ENCODE measurements at places on chromosomes 7 and 10.
A peak's percentile ranks its signal among the peaks of the same experiment; 100 is the strongest.

DNA sequence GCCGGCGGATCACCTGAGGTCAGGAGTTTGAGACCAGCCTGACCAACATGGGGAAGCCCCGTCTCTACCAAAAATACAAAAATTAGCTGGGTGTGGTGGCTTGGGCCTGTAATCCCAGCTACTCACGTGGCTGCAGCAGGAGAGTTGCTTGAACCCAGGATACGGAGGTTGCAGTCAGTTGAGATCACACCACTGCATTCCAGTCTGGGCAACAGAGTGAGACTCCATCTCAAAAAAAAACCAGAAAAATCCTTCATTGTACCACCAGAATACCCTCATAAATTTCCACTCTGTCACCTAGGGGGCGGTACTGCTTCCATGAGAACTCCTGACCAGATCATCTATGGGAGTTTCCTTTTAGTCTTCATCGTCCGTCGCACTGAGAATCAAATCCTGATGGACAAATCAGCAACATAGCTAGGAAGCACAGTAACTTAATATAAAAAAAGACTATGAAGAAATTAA, 225.8 kb upstream of the KLF14 start:
- H3K36me3 ChIP-seq: peaks cover 42% of the 10 kb centered on the region
- peak overlapping the region; percentile 90 for H3K27ac ChIP-seq
- peak overlapping the region; percentile 30 for H3K4me3 ChIP-seq
- DNase-seq: no peak
- H3K4me1 ChIP-seq: peaks cover 21% of the 10 kb centered on the region
- no peaks in the 10 kb centered on the region for H3K27me3 ChIP-seq

- DNase-seq: no peak
- no peak overlapping the region for H3K4me3 ChIP-seq
- H3K27me3 ChIP-seq: peaks cover 4% of the 10 kb centered on the region
Observed at GRCh38 chr7:81594767-81595166, 175.1 kb downstream of the HGF start.

DNA sequence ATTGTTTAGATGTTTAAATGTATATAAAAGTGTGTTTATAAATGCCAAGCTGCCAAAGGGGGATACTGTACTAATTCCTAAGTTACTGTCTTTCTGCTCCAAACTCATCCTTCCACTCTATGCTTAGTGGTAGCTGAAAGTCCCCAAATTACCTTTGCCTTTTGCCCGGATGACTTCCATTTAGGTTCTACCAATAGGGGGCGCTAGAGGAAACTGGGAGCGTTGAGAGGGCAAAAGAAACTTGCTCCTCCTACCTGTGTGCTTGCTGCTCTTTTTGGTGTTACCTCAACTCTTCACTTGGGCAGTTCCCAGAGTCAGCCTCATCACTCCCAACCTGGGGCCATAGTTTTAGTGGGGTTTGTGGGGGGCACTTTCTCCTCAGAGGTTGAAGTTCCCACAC, 5.9 kb upstream of the OR2A25 start:
- H3K27ac ChIP-seq: no peak overlapping the region
- DNase-seq: no peak
- H3K27me3 ChIP-seq: no peaks in the 10 kb centered on the region
- no peaks in the 10 kb centered on the region for H3K36me3 ChIP-seq

- no peaks in the 10 kb centered on the region for H3K36me3 ChIP-seq
- DNase-seq: no peak
- no peaks in the 10 kb centered on the region for H3K27me3 ChIP-seq
- no peak overlapping the region for H3K4me3 ChIP-seq
- peaks cover 5% of the 10 kb centered on the region for H3K4me1 ChIP-seq
Observed at GRCh38 chr7:108245523-108246226, 115.5 kb upstream of the LAMB4 start.

GRCh38 chr7:147311336-147311735, 1194.7 kb downstream of the CNTNAP2 start:
- H3K27me3 ChIP-seq: no peaks in the 10 kb centered on the region
- no peaks in the 10 kb centered on the region for H3K4me1 ChIP-seq
- H3K27ac ChIP-seq: no peak overlapping the region
- no peak overlapping the region for H3K4me3 ChIP-seq
- DNase-seq: no peak
- no peaks in the 10 kb centered on the region for H3K36me3 ChIP-seq
